ENCODE measurements at places on chromosomes 7 and 10. TPM values are rescaled to one million over a fixed set of nuclear protein-coding genes. Genes with fewer than 3 reads are reported as not detected.

CALML3 gene
- polyA plus RNA-seq = not detected

WEE2 gene
- not detected for polyA plus RNA-seq

SPDYE8 gene
- polyA plus RNA-seq = not detected

HOXA5 gene
- 1.8 TPM for polyA plus RNA-seq

FOXP2 gene
- polyA plus RNA-seq = 5.0 TPM

MYH16 gene
- not detected for polyA plus RNA-seq

HTR7 gene
- polyA plus RNA-seq = 1.00 TPM

PPIF gene
- polyA plus RNA-seq = 18.3 TPM

PNLIPRP3 gene
- polyA plus RNA-seq = not detected

BLNK gene
- polyA plus RNA-seq = 6.0 TPM

Measured in ovary (tissue), 10 donors.